Large intestine (tissue), 12 donors: ENCODE measurements at places on chromosomes 1 and 21. TPM values are rescaled to one million over a fixed set of nuclear protein-coding genes. Genes with fewer than 3 reads are reported as not detected.

GRCh38 chr21:37558676-37559211 is 192.2 kb downstream of the DYRK1A start:
- DNase-seq: no peak

DNA sequence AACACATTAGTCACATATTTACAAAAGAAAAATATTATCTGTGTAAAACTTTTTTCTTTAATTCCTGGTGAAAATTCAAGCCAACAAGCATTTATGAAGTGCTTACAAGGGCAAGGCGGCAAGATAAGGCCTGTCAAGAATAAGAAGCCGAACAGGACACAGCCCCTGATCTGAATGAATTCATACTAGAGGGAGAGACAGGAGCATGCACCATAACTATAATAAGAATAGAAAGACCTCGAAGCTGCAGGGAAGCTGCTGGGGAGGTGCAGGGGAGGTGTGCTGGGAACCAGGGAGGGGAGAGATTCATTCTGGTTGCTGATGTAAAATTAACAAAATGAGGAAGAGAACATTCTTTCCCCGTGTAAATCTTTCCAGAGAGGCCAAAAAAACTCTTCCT is 60.5 kb upstream of the TARDBP start:
- no peak for DNase-seq

The TRABD2B gene
- polyA plus RNA-seq: 3.0 TPM

The KRTAP19-3 gene
- polyA plus RNA-seq: not detected

The ISG20L2 gene
- polyA plus RNA-seq: 36.6 TPM

The PTGFR gene
- 1.3 TPM for polyA plus RNA-seq

DNA sequence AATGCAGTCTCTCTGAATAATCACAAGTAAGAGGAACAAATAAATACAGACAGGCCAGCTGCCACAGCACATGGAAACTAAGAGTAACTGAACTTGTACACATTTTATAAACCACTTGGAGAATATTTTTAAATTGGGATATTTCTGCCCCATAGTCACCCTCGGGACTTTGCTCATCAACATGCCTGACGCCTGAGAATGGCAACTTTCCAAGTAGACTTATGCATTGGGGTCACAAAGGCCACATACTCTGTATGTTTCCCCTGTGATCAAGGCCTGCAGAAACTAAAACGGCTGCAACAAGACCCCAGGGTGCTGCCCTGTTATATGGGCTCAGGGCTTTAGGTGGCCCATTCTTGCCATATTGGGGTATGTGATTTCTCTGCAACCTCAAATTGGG is 38.3 kb upstream of the GJA5 start:
- DNase-seq: peak; percentile 25

The CFHR5 gene
- polyA plus RNA-seq: not detected

- DNase-seq: no peak
Observed at GRCh38 chr1:33997127-33998036, 133.5 kb downstream of the HMGB4 start.

The C8A gene
- 0.34 TPM for polyA plus RNA-seq

GRCh38 chr21:34077888-34078287 is 4.5 kb downstream of the MRPS6 start:
- no peak for DNase-seq

DNA sequence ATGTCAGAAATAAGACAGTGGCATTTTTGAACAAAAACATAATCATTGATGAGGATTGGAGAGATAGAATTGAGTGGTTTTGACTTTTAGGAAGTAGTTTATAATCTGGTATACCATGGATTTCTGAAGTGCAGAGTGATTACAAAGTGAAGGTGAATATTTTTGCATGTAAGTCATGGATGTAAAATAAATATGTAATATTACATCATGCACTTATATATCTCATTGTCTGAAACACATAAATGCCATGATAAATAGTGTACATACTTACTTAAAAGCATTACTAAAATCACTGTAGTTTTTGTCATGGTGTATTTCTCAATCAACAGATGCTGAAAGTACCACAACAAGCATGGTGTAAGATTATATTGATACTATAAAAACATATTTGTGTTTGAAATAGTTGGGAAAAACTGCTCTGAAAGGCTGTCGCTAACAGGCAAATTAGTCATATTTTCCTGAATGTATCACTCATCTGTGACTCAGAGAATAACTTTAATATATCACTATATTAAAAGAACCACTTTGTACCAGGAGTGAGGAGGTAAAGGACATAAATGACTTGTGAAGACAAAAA is 24.8 kb upstream of the RGS18 start:
- DNase-seq: no peak

GRCh38 chr1:185556561-185556960 is 177.6 kb upstream of the HMCN1 start:
- no peak for DNase-seq

- DNase-seq: peak; percentile 29
Observed at GRCh38 chr1:174964972-174965361, 34.8 kb upstream of the CACYBP start.

The KRTAP10-3 gene
- polyA plus RNA-seq: not detected

- no peak for DNase-seq
Observed at GRCh38 chr1:29556657-29557056, 320.3 kb downstream of the PTPRU start.

GRCh38 chr1:91872559-91873081 is 13.3 kb downstream of the TGFBR3 start:
- no peak for DNase-seq

DNA sequence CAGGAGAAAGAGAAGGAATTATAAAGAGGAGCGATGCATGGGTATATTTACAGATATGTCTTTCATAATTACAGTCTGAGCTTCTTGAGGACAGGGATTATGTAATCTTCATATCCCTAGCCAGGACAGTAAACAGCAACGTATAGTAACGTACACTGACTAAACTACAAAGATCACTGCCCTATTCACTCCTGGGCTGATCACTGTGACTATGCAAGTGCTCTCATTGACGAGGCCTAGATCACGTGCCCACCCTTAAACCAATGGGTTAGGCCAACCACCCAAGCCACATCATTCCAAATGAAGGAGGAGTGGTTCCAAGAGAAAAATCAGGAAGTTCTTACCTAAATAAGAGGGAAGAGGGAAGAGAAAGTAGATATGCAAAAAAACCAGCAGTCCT is 18.5 kb downstream of the PIK3R3 start:
- DNase-seq: no peak

- no peak for DNase-seq
Observed at GRCh38 chr21:32456497-32456918, 44.0 kb downstream of the EVA1C start.

GRCh38 chr1:193727850-193728249 is 541.4 kb upstream of the B3GALT2 start:
- no peak for DNase-seq

- DNase-seq: no peak
Observed at GRCh38 chr1:45093334-45093733, 81.3 kb downstream of the UROD start.

- peak; percentile 15 for DNase-seq
Observed at GRCh38 chr1:13700521-13701270, 708 bp downstream of the PRDM2 start.

The ZNF691 gene
- 11.8 TPM for polyA plus RNA-seq

DNA sequence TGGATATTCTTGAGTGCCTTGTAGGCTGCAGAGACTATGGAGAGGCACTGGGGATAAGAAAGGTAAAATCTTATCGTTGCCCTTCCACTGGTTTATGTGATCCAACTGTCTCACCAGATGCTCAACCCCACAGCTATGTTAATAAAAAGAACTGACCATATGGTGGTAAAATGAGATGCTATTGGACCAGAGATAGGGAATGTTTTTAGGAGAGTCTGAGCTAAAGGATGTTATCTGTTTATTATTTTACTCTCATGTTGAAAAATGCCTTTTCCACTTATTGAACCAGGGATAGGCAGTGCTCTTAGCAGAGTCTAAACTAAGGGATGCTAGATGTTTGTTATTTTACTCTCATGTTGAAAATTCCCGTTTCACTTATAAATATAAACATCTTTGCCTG is 172.8 kb upstream of the GREM2 start:
- no peak for DNase-seq

GRCh38 chr21:46448108-46448507 is 10.6 kb upstream of the DIP2A start:
- DNase-seq: peak; percentile 27

The KRTAP11-1 gene
- polyA plus RNA-seq: not detected

The FALEC gene
- 0.31 TPM for polyA plus RNA-seq

DNA sequence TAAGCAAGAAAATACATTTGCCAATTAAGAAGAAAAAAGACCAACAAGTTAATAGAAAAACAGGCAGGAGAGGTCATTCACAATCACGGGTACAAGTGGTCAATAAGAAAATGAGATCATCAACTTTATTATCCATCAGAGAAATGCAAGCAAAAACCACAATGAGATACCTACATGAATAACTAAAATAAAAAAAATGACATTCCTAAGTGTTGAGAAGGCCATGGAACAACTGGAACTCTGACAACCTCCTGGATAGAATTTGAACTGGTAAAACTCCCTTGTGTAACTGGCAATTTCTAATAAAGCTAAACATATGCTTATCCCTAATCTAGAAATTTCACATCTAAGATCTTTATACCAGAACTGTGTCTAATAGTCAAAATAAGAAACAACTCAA is 135.4 kb upstream of the BACE2 start:
- DNase-seq: no peak

- no peak for DNase-seq
Observed at GRCh38 chr1:237737938-237738610, 152.6 kb downstream of the ZP4 start.

GRCh38 chr21:22393324-22393723 is 1395.1 kb downstream of the NCAM2 start:
- DNase-seq: no peak

GRCh38 chr1:921011-921837 is 2.5 kb upstream of the SAMD11 start:
- DNase-seq: peak; percentile 82

DNA sequence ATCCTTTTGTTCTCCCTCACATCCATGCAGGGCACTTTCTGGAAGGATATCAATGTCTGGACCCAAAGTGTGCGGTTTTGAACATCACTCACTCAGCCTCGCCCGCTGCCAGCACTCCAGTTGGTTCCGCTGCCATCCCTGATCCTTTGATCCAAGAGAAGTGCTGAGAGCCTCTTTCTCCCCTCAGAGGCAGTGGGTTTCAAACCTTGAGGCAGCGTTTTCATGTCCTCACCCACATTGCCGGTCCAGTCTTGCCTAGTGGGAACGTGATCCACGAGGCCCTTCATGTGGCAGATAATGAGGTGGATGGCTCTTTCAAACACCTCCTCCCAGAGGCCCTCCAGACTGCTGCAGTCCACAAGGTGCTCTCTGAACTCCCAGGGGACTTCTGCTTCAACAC is 122.2 kb downstream of the ACTL8 start:
- no peak for DNase-seq

- no peak for DNase-seq
Observed at GRCh38 chr1:52636721-52637695, 4.0 kb downstream of the SHISAL2A start.

- DNase-seq: no peak
Observed at GRCh38 chr1:156108664-156109241, 5.8 kb upstream of the LMNA start.

The DENND2D gene
- polyA plus RNA-seq: 40.0 TPM

DNA sequence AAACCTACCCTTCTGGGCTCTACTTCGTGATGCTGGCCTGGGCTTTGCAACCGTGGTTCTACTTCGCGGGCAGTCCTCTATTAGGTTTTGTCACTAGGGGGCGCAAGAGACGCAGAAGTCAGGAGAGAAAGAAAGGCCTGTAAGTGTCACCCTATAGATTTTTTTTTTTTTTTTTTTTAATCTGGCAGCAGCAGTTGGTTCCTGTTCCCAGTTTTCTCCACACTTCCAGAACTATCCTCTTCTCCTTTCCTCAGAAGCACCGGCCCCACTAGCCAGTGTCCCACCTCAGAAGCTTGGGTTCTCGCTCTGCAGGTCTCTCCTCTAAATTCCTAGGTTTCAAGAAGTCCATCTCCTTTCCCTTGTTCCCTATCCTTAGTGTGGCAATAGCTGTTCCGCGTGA is 9.1 kb upstream of the LCE2D start:
- peak; percentile 42 for DNase-seq

DNA sequence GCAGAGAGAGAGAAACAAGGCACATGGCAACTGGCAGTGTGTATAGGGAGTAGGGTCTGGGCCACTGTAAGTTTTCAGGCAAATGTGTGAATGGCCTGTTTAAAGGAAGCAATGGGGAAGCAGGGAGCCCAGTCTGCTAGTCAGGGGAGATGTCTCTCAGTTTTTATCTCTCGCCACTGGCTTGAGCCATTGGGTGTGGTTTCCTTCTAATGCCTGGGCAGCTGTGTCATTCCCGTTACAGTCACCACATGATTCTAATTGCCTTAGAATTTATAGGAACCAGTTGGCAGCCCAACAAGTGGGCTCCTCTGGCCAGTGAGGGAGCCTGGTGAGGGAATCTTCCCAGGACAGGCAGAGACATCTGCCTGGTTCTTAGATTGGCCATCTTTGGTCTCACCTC is 182.4 kb downstream of the DISC1 start:
- DNase-seq: no peak

DNA sequence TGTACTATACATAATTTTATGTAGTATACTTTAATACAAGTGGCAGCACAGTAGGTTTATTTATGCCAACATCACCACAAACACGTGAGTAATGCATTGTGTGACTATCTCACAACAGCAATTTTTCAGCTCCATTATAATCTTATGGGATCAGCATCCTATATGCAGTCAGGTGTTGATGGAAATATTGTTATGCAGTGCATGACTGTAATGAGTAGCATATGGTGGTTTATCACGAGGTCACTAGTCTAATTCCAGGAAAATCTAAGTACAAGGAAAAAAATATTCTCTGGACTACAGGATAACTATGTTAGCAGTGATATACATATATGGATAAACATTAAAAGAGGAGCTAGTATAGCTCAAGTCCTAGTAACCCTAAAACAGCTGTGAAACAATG is 69.0 kb downstream of the ATP1B1 start:
- no peak for DNase-seq

The KCND3 gene
- polyA plus RNA-seq: 2.5 TPM

DNA sequence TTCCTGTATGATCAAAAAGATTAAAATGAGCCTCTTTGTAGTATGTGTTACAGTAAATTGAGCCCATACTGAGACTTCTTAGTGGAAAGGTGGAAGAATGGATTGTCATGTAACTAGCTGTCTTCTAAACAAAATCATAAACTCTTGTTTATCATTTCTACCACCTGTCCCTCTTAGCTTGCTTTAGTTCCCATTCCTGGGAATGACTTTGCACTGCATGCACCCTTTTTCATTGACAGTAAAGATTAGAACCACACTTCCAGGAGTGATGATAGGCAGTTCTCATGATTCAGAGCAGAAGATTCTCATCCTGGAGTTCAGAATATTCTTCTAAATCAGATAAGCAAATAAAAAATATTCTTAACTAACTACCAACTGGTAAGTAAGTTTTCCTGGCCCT is 28.0 kb downstream of the DENND2D start:
- DNase-seq: no peak

The NUDT17 gene
- polyA plus RNA-seq: 5.1 TPM

- DNase-seq: no peak
Observed at GRCh38 chr1:165494949-165495857, 48.6 kb upstream of the LRRC52 start.

GRCh38 chr1:54391450-54392209 is 14.6 kb downstream of the SSBP3 start:
- DNase-seq: no peak

- DNase-seq: no peak
Observed at GRCh38 chr1:21763236-21763635, 19.7 kb downstream of the USP48 start.

- no peak for DNase-seq
Observed at GRCh38 chr1:178634445-178634844, 90.6 kb upstream of the RALGPS2 start.

- DNase-seq: peak; percentile 8
Observed at GRCh38 chr1:227369102-227369760, 50.9 kb upstream of the CDC42BPA start.
